ENCODE measurements at places on chromosomes 11 and 22. TPM values are rescaled to one million over a fixed set of nuclear protein-coding genes. Genes with fewer than 3 reads are reported as not detected.

Gene LUZP2
- total RNA-seq = not detected

Gene PRRG4
- not detected for total RNA-seq

Gene DSCAML1
- total RNA-seq = not detected

Gene ATF4
- 225 TPM for total RNA-seq

Gene SOX6
- 18.5 TPM for total RNA-seq

Gene TCN1
- total RNA-seq = not detected

Gene OR2D2
- not detected for total RNA-seq

Gene TBCEL
- total RNA-seq = 9.7 TPM

Gene SCUBE2
- not detected for total RNA-seq

Gene FAM111B
- total RNA-seq = 69.5 TPM

Gene CDC42EP1
- total RNA-seq = 22.3 TPM

Gene TMPRSS13
- not detected for total RNA-seq

Gene ACR
- not detected for total RNA-seq

Gene YPEL1
- 1.0 TPM for total RNA-seq

Gene METTL15
- 15.8 TPM for total RNA-seq

Gene SPCS2
- total RNA-seq = 22.0 TPM

Gene OR6A2
- not detected for total RNA-seq

Gene PNPLA3
- total RNA-seq = 14.1 TPM

Gene APOL5
- not detected for total RNA-seq

Gene MN1
- 4.5 TPM for total RNA-seq

Gene CSF2RB
- not detected for total RNA-seq

Gene GAS2
- total RNA-seq = 1.8 TPM

Gene OR10D3
- not detected for total RNA-seq

Gene PIWIL4
- 0.05 TPM for total RNA-seq

Gene C1QTNF5
- 0.11 TPM for total RNA-seq

Gene ANGPTL5
- not detected for total RNA-seq

Gene TYR
- total RNA-seq = not detected

Gene C22orf42
- total RNA-seq = not detected

Gene FAM227A
- 0.42 TPM for total RNA-seq

Gene WT1
- total RNA-seq = not detected

Gene HIC2
- 3.5 TPM for total RNA-seq

Gene MS4A15
- total RNA-seq = not detected

Gene MAJIN
- not detected for total RNA-seq

Gene TRIM51
- not detected for total RNA-seq

Gene FGF3
- not detected for total RNA-seq

Gene NFAM1
- total RNA-seq = not detected

Gene ZNF215
- total RNA-seq = not detected

Gene PNPLA5
- not detected for total RNA-seq

Gene CARD18
- total RNA-seq = not detected

Gene BTBD18
- total RNA-seq = not detected

Gene UCP3
- total RNA-seq = 0.08 TPM

Gene ASCL2
- not detected for total RNA-seq

Gene SMIM35
- not detected for total RNA-seq

Gene C11orf86
- not detected for total RNA-seq

Gene CRYBA4
- not detected for total RNA-seq

Gene AQP11
- total RNA-seq = not detected

Gene GAL3ST1
- total RNA-seq = not detected

Gene GSTT2
- not detected for total RNA-seq

Gene YPEL4
- not detected for total RNA-seq

Gene SLC22A8
- not detected for total RNA-seq
